Osteoblast (primary cell): ENCODE measurements at places on chromosomes 2 and 18. TPM values are rescaled to one million over a fixed set of nuclear protein-coding genes. Genes with fewer than 3 reads are reported as not detected.
A peak's percentile ranks its signal among the peaks of the same experiment; 100 is the strongest.

C2orf76 gene
- total RNA-seq, result 6.5 and 10.3 TPM in 2 replicates

SPATA3 gene
- not detected in 2 replicates for total RNA-seq

DNA sequence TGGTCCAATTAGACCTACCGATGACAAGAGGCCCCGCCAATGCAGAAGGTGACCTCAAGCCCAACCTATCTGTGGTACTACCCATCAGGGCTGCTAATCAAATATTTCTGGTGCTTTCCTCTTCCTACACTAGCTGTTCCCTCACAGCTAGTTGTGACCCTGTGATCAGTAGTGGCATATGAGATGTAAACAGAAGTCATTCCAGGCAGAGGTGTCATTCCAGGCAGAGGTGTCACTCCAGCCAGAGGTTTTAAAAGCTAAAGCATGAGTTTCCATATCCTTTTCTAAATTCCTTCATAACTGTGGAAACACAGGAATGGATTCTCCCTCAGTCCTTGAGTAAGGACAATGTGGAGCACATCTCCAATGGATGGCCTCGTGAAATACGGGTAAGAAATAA is 110.9 kb upstream of the DNAJC10 start:
- no peaks in the 10 kb centered on the region for H3K4me1 ChIP-seq
- H3K27ac ChIP-seq, result no peak overlapping the region
- no peak for DNase-seq
- no peaks in the 10 kb centered on the region for H3K36me3 ChIP-seq
- no peak overlapping the region for H3K4me3 ChIP-seq
- H3K27me3 ChIP-seq, result no peaks in the 10 kb centered on the region

DSG1 gene
- not detected in 2 replicates for total RNA-seq

DNA sequence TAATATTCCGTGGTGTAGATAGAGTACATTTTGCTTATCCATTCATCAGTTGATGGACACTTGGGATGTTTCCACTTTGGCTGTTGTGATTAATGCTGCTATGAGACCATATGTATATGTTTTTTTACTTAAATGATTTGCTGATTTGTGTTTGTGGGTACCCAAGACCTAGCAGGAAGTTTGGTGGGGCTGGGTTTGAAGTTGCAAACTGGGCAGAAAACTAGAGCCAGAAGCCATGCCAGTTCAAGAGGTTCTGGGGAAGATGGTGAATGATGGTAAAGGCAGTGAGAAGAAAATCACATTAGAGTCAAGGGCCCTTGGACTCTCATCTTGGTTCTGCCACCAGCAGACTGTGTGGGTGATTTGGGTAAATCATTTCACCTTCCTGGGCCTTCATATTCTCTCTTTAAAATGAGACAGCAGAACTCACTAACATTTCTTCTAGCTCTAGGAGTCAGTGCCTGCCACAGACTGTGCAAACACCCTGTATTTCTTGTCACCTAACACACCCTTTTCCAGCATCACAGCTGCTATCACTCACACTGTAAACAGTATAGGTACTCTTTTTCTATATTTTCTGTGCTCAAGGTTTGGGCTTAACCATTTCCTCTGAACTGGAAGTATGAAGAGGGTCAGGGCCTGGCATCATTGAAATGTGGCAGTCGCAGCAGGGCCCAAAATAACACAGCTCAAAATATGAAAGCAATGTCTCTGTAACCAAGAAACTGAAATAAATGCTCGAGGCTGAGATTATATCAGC is 8.4 kb upstream of the CTLA4 start:
- H3K36me3 ChIP-seq, result no peaks in the 10 kb centered on the region
- no peak overlapping the region for H3K27ac ChIP-seq
- DNase-seq, result no peak
- no peak overlapping the region for H3K4me3 ChIP-seq
- H3K27me3 ChIP-seq, result peaks cover 6% of the 10 kb centered on the region
- H3K4me1 ChIP-seq, result no peaks in the 10 kb centered on the region

- H3K4me1 ChIP-seq, result peaks cover 6% of the 10 kb centered on the region
- H3K27ac ChIP-seq, result no peak overlapping the region
- H3K27me3 ChIP-seq, result no peaks in the 10 kb centered on the region
- DNase-seq, result no peak
Measured at GRCh38 chr2:67646714-67647333, 249.7 kb downstream of the ETAA1 start.

DIPK1C gene
- not detected in 2 replicates for total RNA-seq

GRCh38 chr2:10497797-10498251 is 49.7 kb upstream of the ODC1 start:
- no peaks in the 10 kb centered on the region for H3K36me3 ChIP-seq
- H3K4me1 ChIP-seq, result peaks cover 13% of the 10 kb centered on the region
- no peak overlapping the region for H3K4me3 ChIP-seq

MAP2 gene
- 2.1 and 2.2 TPM in 2 replicates for total RNA-seq

DNA sequence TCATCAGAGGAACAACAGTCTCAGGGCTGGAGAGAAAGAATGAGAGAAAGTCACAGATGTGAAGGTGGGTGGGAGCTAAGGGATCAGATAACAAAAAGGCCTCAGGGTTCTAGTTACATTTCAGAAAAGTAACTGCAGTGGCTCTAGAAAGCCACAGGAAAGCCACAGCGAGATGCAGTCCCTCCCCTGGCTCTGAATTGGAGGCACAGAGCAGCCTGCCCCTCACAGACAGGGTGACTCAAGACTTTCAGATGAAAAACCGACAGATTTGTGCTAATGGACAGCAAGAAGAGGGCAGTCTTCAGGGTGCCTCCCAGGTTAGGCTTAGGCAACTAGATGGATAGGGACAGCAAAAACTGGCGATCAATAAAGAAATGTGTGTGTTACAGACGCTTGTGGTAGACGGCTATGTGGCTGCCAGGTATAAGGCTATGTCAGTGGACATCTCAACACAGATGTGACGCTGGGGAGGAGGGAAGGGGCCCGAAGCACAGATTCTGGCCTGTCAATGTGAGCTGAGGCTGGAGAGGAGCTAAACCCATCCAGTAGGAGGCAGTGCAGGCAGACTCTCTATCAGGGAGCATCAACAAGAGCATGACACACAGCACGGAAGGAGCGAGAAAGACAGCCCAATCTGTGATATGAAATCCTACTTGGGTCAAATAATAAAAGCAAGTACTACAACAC is 26.2 kb downstream of the UNC50 start:
- peaks cover 4% of the 10 kb centered on the region for H3K27me3 ChIP-seq
- H3K4me3 ChIP-seq, result no peak overlapping the region
- H3K36me3 ChIP-seq, result no peaks in the 10 kb centered on the region
- no peaks in the 10 kb centered on the region for H3K4me1 ChIP-seq
- no peak overlapping the region for H3K27ac ChIP-seq
- no peak for DNase-seq

GRCh38 chr18:48409591-48410094 is 460 bp upstream of the ZBTB7C start:
- H3K36me3 ChIP-seq, result no peaks in the 10 kb centered on the region
- H3K27ac ChIP-seq, result no peak overlapping the region
- H3K4me3 ChIP-seq, result peak overlapping the region; percentile 79
- H3K27me3 ChIP-seq, result peaks cover 64% of the 10 kb centered on the region

- no peak overlapping the region for H3K4me3 ChIP-seq
- no peaks in the 10 kb centered on the region for H3K27me3 ChIP-seq
- H3K36me3 ChIP-seq, result no peaks in the 10 kb centered on the region
- H3K4me1 ChIP-seq, result no peaks in the 10 kb centered on the region
Measured at GRCh38 chr2:83378921-83379320, 1080.2 kb downstream of the SUCLG1 start.

DNA sequence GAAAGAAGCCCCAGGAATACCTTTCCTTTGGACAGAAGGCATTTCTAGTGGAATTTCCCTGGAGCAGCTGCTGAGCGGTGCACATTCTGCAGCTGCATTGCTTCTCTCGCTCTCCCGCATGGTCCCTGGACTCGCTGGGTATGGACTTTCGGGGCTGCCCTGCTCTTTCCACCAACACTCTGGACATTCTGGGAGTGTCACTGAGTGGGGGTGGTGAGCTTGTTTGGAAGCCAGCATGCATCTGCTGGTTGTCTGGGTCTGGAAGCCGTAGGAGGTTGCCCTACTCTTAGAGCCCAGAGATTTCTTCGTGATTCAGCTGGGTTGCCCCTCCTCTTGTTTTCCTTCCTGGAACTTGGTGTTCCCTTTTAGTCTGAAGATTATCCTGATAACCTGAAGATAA is 52.6 kb downstream of the TWIST2 start:
- no peaks in the 10 kb centered on the region for H3K27me3 ChIP-seq
- H3K36me3 ChIP-seq, result no peaks in the 10 kb centered on the region
- H3K4me1 ChIP-seq, result peaks cover 8% of the 10 kb centered on the region
- peak; percentile 43 for DNase-seq
- no peak overlapping the region for H3K4me3 ChIP-seq

SLC11A1 gene
- total RNA-seq, result 0.29 and 0.36 TPM in 2 replicates

DNA sequence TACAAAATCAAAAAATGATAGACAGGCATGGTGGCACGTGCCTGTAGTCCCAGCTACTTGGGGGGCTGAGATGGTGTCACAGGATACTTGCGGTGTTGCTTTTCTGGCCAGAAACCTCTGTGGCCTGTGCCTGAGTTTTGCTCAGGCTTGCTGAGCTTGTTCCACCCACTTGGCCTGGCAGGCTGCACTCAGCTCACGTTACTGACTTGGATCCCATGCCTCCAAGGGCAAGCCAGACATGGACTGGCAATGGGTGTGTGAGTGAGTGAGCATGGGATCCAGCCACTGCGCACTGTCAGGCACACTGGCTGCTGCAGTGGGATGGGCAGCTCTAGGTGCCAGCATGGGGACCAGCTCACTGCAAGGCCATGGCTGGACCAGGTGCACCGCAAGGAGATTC is 67.9 kb downstream of the NCAPH start:
- H3K27me3 ChIP-seq, result peaks cover 3% of the 10 kb centered on the region
- peaks cover 3% of the 10 kb centered on the region for H3K4me1 ChIP-seq
- H3K27ac ChIP-seq, result no peak overlapping the region
- no peaks in the 10 kb centered on the region for H3K36me3 ChIP-seq
- H3K4me3 ChIP-seq, result no peak overlapping the region

DNA sequence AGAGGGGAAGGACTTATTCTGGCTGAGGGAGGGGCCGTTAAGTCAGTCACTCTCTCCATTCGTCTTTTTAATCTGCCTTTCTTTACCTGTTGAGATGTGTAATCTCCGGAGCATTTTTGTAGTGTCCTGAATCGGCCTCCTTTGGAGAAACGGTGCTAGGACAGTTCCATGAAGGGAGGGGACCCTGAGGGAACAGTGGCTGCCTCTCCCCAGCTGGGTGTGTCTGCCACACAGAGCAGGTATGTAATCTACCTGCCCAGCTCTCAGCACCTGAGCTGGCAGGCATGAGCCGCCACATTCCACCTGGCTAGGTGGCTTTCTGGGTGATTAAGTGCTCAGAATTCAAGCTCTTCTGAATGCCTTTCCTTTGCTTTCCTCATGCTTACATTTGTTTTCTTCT is 131.2 kb downstream of the WDSUB1 start:
- H3K4me3 ChIP-seq, result no peak overlapping the region
- no peak overlapping the region for H3K27ac ChIP-seq
- peaks cover 18% of the 10 kb centered on the region for H3K36me3 ChIP-seq
- no peaks in the 10 kb centered on the region for H3K27me3 ChIP-seq
- DNase-seq, result peak; percentile 34
- no peaks in the 10 kb centered on the region for H3K4me1 ChIP-seq

GRCh38 chr18:22267697-22268096 is 98.3 kb downstream of the GATA6 start:
- H3K27me3 ChIP-seq, result peaks cover 15% of the 10 kb centered on the region
- H3K27ac ChIP-seq, result no peak overlapping the region
- DNase-seq, result no peak
- H3K36me3 ChIP-seq, result no peaks in the 10 kb centered on the region

- H3K36me3 ChIP-seq, result peaks cover 19% of the 10 kb centered on the region
- no peak overlapping the region for H3K4me3 ChIP-seq
- no peaks in the 10 kb centered on the region for H3K4me1 ChIP-seq
- no peak overlapping the region for H3K27ac ChIP-seq
Measured at GRCh38 chr2:240125742-240126141, 10.4 kb downstream of the COPS9 start.

GRCh38 chr2:33496150-33496549 is 19.7 kb downstream of the RASGRP3 start:
- no peaks in the 10 kb centered on the region for H3K36me3 ChIP-seq
- H3K4me3 ChIP-seq, result no peak overlapping the region
- DNase-seq, result no peak
- peaks cover 2% of the 10 kb centered on the region for H3K27me3 ChIP-seq
- no peaks in the 10 kb centered on the region for H3K4me1 ChIP-seq

PRKAG3 gene
- under 0.01 and 0.29 TPM in 2 replicates for total RNA-seq

RAD51AP2 gene
- not detected in 2 replicates for total RNA-seq

GRCh38 chr18:35344736-35345459 is 678 bp upstream of the ZNF24 start:
- H3K27ac ChIP-seq, result peak overlapping the region; percentile 96
- H3K36me3 ChIP-seq, result peaks cover 8% of the 10 kb centered on the region
- H3K27me3 ChIP-seq, result no peaks in the 10 kb centered on the region
- DNase-seq, result no peak

GRCh38 chr2:43605851-43606250 is 10.0 kb upstream of the THADA start:
- H3K4me1 ChIP-seq, result no peaks in the 10 kb centered on the region
- H3K4me3 ChIP-seq, result no peak overlapping the region
- no peak for DNase-seq

DNA sequence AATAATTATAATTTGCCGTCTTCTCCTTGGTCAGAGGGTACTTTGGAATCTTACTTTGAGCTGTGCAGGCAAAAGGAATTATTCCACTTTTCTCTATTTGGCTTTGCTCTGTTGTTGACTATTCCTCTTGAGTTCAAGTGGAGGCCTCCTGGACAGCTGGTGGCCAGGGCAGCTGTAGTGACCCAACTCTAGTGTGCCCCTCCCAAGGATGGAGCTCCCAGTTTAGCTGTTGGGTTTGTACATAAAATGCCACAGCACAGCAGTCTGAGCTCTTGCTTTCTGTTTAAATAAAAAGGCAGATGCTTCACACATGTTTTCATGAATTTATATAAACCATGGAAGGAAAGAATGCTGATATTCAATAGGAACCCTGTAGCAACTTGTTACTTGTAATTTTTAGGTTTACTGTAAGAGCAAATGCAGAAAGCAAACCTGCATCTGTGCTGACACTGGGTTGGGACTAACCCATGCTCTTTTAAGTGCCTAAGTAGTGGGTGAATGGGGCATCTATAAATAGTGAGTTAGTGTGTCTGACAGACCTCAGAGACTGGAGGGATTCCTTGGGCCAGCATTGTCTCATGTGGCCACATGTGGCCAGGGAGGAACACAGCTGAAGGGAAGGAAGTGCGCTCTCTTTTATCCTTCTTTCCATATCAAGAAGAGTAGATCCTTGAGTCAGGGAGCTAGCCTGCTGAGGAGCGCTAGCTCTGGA is 121.8 kb downstream of the FHOD3 start:
- no peak for DNase-seq
- peaks cover 15% of the 10 kb centered on the region for H3K4me1 ChIP-seq
- no peak overlapping the region for H3K4me3 ChIP-seq
- no peaks in the 10 kb centered on the region for H3K36me3 ChIP-seq
- H3K27ac ChIP-seq, result no peak overlapping the region
- H3K27me3 ChIP-seq, result no peaks in the 10 kb centered on the region

SMC6 gene
- total RNA-seq, result 22.4 and 25.3 TPM in 2 replicates

- no peak overlapping the region for H3K4me3 ChIP-seq
- no peak for DNase-seq
- no peaks in the 10 kb centered on the region for H3K27me3 ChIP-seq
Measured at GRCh38 chr2:201699416-201699815, 972 bp upstream of the MPP4 start.
